ENCODE measurements at places on chromosomes 11 and 22.
A peak's percentile ranks its signal among the peaks of the same experiment; 100 is the strongest.

DNA sequence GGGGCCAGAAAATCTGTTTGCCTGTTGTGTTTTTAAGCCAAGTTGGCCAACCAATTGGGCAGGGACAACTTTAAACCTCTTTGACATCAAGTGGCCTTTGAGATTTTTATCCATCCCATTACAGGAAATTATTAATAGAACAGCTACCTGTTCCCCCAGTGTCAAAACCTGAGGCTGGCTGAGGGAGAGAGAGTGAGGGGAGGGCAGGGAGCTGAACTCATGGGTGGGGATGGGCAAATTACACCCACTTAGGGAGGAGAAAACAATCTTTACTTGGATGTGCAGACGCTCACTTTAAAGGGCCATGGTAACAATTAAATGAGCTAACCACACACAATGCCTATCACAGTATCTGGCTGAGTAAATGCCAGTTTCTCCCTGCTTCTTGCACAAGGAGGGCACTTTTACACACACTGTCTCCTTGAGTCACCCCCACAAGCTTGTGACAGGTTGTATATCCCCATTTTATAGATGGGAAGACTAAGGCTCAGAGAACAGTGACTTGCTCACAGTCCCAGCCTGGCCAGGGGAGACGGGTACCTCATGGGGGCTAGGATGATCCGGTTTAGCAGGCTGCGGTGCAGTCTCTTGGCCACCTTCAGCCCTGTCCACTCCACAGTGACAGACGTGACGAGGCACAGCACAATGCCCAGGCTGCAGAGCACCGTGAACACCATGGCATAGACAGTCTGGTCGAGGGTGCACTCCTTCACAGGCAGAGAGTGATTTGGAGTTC, 17.8 kb upstream of the KCNJ11 start:
- no peak for DNase-seq

DNA sequence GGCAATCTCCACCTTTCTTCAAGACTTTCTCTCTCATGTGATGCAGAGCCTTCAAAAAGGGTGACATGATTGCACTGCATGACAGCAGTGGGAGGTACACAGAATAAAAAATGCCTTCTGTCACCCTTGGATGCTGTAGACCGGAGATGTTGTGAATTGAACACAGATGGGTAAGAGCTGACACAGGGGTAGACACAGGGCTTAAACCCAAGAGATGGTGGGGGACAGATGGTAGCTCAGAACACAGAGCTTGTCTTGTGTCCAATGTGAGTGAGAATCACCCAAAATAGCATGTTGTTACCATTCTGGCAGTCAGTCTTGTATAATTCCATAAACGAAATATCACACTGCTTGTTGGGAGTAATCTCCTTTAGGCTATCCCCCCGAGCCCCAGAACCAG, 69.9 kb downstream of the JRKL start:
- DNase-seq = no peak

DNA sequence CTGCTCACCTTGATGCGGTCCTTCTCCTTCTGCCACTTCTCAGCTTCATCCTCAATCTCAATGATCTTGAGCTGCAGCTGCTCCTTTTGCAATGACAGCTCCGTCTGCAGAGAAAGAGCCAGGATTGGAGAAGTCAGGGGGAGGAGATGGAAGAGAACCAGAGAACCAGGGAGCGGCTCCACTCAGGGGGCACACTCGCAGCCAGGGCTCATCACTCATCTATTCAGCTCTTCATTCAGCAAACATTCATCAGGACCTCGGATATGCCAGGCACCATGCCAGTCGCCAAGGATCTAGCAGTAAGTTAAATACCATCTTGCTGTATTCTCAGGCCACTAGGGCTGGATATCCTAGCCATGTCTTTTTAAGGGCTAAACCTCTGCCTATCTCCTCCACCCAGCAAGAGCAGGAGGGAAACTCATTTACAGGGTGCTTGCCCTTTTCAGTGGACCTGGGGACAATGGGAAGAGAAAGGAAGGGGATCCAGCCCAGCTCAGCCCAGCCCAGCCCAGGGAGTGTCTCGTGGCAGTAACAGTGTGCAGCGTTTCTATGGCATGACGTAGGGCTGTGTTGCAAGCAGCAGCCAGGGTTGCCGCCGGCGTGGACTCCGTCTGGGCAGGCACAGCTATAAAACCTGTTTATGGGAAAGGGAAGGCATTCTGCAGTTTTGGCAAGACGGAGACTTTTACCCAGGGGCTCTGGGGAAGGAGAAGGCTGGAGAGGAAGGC, 9.4 kb downstream of the TRIM29 start:
- peak; percentile 93 for DNase-seq

GRCh38 chr11:59598961-59599360, 16.6 kb downstream of the OSBP start:
- peak; percentile 20 for DNase-seq

GRCh38 chr11:126660761-126661425, 305.4 kb downstream of the ST3GAL4 start:
- no peak for DNase-seq
